ENCODE measurements at places on chromosomes 16 and 17. TPM values are rescaled to one million over a fixed set of nuclear protein-coding genes. Genes with fewer than 3 reads are reported as not detected.

DNA sequence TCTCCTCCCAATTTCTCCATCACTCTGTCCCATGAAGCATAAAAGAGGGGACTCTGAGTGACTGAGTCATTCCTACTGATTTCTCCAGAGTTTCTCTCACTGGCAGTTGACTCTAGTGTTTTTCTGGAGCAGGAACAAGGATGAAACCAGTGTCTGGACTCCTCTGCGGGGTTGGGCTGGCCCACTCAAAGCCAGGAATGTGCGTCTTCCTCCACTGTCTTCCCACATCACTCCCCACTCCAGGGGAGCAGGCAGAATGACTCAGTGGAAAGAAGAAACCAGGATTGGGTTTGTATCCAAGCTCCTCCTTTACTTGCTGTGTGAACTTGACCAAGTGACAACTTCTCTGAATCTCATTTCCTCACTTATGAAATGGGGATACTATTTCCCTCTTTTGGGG, 497.5 kb upstream of the SALL1 start:
- DNase-seq: no peak

DNA sequence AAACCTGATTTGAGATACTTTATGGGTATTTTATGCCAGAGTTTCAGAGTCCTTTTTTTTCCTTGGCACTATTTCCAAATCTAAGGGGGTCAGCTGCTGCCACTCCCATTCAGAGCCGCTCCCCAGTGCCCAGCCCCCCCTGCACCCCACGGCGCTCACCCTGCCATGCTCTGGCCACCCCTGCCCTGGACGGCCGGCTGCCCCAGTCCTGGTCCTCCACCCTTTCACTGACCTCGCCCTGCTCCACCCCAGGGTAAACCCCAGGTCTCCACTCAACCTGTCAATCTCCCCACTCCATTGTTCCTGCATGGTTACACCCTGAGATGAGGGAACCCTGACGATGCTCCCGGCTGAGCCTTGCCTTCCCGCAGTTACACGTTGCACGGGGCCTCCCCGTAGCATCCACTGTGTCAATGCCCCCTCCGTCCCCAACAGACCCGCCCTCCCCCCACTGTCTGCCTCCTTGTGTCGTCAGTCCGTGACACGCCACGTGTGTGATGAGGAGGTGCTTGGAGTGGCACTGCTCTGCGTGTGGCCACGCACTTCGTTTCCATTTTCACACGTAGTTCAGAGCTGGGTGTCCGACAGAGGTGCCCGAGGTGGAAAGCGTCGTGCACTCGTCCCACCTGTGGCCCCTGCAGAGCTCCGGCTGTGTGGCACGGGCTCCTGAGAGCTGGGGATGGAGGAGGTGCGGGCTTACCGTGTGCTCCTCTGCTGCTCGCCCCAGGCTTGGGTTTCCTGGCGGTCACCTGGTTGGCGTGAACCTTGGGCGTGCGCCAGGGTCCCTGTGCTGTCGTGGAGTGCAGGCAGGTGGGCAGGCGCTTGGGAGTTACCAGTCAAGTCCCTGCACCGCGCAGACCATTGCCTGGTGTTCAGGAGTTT, 116.5 kb downstream of the BANP start:
- DNase-seq: peak; percentile 53

DNA sequence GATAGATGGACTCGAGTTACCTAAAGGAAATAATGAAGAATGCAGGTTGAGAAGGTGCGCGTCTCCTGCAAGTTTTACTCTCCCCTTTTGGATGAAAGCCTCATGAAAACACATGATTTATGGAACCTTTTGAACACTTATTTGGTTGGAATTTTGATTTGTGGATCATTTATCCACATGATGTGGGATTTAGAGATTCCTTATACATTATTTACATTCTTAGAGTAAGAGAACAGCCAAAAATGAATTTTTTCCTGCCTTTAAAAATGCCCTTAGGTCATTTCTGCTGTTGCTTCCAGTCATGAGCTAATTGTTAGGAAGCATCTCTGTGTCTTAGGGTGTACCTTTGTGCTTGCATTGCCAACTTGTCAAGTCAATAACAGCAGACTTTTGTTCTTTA, 99.9 kb downstream of the RPTOR start:
- no peak for DNase-seq

GRCh38 chr16:87057211-87057881, 259.8 kb downstream of the C16orf95 start:
- DNase-seq: no peak

- no peak for DNase-seq
Observed at GRCh38 chr17:33055171-33055611, 63.5 kb downstream of the SPACA3 start.

- DNase-seq: peak; percentile 66
Observed at GRCh38 chr17:8857919-8858318, 9.6 kb downstream of the PIK3R6 start.

DNA sequence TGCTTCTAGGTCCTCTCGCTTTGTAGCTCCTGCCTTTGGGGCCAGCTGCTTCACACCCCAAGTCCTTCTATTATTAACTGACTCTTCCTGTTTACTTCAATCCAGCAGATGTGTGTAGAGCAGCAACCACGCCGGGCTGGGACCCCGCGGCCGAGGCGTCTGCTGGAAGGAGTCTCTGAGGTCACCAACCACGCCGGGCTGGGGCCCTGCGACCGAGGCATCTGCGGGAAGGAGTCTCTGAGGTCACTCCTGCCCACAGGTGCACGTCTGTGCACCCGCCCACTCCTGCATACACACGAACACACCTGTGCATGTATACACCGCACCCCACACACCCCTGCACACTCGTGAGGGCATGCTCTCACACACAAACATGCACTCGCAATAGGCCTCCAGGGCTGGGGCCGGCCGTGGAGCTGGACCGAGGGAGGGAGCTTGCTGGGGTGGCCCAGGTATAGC, 7.8 kb upstream of the TEX19 start:
- no peak for DNase-seq

- no peak for DNase-seq
Observed at GRCh38 chr17:36691606-36692005, 90.2 kb downstream of the MRM1 start.

The SPNS2 gene
- 31.6 TPM for total RNA-seq

The PRSS53 gene
- total RNA-seq: 3.1 TPM

The CCL13 gene
- 28.8 TPM for total RNA-seq

DNA sequence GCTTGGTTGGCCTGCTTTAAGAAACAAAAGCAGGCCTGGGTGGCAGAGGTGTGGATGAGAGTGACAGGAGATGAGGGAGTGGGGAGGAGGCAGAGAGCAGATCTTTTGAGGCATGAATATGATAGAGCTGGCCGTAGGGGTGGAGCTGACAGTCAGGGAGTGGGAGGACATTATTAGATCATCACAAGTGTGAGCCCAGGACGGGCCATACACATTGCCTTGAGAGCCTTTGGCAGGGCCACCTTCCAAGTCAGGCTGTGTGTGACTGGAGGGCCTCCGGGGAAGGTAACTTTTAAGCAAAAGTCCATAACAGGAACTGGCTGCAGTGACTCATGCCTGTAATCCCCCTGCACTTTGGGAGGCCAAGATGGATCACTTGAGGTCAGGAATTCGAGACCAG, 26.3 kb downstream of the GINS3 start:
- no peak for DNase-seq

DNA sequence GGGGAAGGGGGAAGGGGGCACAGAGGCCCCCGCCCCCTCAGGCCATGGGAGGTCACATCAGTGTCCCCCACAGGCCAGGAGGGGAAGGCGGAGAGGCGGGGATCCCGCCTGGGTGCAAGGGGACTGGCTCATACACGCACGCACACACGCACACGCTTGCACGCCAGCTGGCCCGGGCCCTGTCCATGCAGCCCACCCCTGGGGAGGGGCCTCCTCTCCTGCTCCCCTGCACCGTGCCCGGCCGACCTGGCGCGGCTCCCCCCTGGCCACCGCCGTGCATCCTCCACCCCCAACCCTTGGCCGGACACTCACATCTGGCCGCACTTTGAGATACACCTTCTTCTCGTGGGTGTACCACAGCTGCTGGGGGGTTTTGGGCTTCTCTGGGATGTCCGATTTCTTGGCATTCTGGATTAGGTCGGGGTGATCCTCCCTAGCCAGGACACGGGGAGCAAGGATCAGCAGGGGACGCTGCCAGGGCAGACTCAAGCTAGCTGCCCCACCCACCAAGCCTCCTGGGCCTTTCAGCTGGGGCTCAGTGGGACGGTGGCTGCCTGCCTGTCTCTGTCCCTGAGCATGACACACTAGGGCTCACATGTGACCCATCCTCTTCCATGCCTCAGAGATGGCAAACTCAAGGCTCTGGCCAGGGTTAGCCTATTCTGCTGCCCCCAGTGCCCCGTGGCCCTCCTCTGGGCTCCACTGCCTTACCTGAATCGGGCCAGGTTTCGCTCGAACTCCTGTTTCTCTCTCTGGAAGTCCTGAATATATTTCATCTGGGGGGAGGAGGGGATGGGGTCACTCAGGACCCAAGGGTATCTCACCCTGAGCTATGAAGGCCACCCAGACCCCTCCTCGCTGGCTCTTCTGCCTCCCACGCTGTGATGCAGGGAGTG, 6.7 kb downstream of the UBTF start:
- DNase-seq: no peak

The ASGR1 gene
- 2.3 TPM for total RNA-seq

DNA sequence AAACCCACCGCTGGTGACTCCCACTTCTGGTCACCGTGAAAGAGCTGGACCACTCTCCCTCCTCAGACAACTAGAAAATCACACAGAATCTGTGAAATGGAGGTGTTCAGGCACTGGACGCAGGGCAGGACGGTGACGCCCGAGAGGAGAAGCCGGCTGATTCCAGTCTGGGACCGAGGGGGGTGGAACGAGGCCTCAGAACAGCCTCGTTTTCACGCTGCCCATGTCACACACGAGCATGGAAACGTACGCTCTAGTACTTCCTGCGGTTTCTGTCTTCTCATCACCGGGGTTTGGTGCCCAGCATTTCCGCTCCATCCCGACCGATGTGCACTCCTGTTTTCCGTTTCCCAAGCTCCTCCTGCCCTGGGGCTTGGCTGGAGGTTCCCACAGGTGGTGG, 101.8 kb upstream of the METRNL start:
- no peak for DNase-seq

GRCh38 chr17:82939621-82940135, 99.9 kb upstream of the ZNF750 start:
- peak; percentile 31 for DNase-seq

GRCh38 chr16:69330286-69331109, at the start of gene PDF:
PDF (minus strand) TSS chr16:69330588; CDS start chr16:69330570, 18 bp downstream.
- DNase-seq: peak; percentile 96

The NUPR1 gene
- total RNA-seq: 99.3 TPM

GRCh38 chr16:4928227-4928626, 8.7 kb downstream of the PPL start:
- DNase-seq: no peak

GRCh38 chr16:89042711-89043551, 50.7 kb upstream of the ACSF3 start:
- DNase-seq: no peak

The STAT3 gene
- 284 TPM for total RNA-seq

GRCh38 chr17:7021993-7022778, 664 bp upstream of the BCL6B start:
- DNase-seq: peak; percentile 85

The C17orf67 gene
- total RNA-seq: 6.2 TPM

The SEZ6L2 gene
- total RNA-seq: 3.1 TPM

GRCh38 chr16:2520784-2521531, 787 bp downstream of the AMDHD2 start:
- peak; percentile 72 for DNase-seq

DNA sequence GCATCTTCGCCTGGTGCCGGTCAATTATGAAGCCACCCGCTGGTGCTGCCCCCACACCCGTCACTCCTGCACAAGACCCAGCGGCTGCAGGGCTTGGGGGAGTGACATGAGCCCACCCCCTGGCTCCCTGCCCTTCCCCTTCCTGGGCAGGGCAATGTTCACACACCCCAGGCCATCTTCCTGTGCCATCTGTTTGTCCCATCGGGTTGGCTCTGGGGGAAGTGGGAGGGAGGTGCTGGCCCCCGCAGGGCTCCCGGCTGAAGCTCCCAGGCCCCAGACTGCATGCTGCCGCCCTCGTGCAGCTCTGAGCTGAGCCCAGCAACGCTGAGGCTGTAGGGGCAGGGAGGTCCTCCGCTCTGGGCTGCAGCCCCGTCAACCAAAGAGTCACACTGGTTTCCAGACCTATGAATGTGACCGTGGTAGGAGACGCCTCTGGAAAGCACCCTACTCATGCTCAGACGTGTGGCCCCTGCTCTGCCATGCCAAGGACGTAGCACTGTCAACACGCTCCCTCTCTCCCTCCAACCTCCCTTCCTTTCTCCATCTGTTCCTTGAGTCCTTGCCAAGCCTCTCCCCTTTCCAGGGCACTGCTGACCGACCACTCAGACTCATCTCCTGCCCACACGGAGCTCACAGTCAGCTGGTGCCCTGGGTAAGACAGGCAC, 140.4 kb downstream of the ENGASE start:
- no peak for DNase-seq

GRCh38 chr16:4052096-4052495, 64.1 kb downstream of the ADCY9 start:
- DNase-seq: peak; percentile 21

Data from sciatic nerve (tissue), 2 donors.